ENCODE measurements at places on chromosomes 2 and 18.

DNA sequence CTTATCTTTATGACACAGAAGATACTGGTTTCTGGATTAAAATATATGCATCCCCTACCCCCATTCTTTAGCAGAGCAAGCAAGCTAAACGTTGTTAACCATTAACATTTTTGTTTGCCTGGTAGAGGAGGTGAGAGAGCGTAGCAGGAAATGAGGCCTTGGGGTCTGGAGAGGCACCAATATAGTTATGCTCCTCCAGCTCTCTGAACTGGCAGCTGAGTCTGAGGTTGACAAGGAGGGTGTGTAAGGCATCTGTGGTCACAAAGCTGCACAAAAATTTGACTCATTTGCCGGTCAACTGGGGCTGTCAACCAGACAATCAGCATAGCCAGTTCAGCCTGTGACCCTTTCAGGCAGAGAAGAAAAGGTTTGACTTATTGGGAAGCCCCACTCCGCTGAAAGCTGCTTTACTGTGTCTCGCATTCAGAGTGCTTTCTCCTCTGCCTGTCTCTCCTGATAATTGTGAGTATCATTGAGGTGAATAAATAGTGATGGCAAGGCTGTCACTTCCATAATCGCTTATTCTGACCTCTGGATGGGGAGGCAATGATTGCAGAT lies 647.5 kb upstream of the SETBP1 start:
- DNase-seq, result no peak

GRCh38 chr2:162328424-162329157 lies 10.1 kb upstream of the IFIH1 start:
- DNase-seq, result no peak

GRCh38 chr18:13551841-13552733 lies 174.3 kb downstream of the FAM210A start:
- DNase-seq, result no peak

DNA sequence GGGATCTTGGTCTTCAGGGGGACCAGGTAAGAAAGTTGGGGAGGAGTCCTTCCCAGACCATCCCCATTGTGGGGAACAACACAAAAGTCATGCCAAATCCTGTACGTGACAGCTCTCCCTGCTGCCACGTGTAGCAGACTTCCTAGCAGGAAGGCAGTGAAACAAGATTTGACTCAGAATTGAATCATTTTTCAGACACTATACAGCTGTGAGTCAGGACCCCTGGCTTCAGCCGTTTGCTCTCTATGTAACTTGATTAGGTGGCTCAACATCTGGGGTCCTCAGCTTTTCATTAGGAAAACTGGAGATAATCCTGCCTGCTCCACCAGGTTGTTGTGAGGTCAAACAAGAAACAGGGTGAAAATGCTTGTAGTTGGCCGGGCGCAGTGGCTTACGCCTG lies 32.9 kb upstream of the PDCL3 start:
- DNase-seq, result no peak

- DNase-seq, result no peak
These were observed 39.7 kb downstream of the EPB41L5 start for GRCh38 chr2:120052597-120052996.

GRCh38 chr18:76209597-76209996 lies 285.4 kb downstream of the ZNF516 start:
- no peak for DNase-seq

- DNase-seq, result no peak
These were observed 232.2 kb downstream of the IKZF2 start for GRCh38 chr2:212919238-212919637.

GRCh38 chr2:142876423-142876822 lies 1.0 kb upstream of the KYNU start:
- DNase-seq, result no peak

GRCh38 chr2:237406371-237406895 lies 7.5 kb downstream of the COL6A3 start:
- no peak for DNase-seq

- DNase-seq, result no peak
These were observed 819.2 kb downstream of the SATB2 start for GRCh38 chr2:198638577-198638976.

GRCh38 chr2:111973701-111974100 lies 75.3 kb downstream of the MERTK start:
- no peak for DNase-seq

DNA sequence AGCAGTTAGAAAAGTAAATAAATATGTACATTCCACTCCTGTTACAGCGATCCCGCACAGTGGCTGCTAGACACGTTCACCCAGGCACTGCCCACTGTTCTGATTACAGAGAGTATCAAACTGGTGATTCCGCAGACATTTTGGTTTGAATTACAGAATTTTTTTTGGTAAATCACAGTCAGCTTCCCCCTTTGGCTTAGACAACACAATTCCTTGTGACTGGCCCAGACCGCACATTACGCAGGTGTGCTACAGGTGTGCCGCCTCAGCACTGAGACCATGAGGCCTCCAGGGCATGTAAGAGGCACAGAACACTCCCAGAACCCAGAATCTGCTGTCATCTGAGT lies 112.3 kb downstream of the PXDN start:
- no peak for DNase-seq

DNA sequence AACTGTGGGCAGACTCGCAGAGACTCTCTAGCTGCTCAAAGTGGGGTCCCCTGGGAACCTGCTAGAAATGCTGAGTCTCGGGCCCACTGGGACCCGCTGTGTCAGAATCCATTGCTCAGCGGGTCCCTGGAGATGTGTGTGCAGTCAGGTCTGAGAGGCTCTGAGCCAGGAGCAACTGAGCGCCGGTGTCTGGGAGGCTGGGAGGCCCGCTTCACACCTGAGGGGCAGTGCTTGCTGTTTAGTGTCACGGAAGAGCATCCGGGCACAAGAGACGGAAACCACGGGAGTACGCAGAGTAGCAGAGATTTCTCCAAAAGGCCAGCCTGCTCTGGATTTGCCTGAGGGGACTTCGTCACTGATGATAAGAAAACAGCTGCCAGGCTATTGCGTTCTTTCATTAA lies 70.1 kb downstream of the EDAR start:
- no peak for DNase-seq

DNA sequence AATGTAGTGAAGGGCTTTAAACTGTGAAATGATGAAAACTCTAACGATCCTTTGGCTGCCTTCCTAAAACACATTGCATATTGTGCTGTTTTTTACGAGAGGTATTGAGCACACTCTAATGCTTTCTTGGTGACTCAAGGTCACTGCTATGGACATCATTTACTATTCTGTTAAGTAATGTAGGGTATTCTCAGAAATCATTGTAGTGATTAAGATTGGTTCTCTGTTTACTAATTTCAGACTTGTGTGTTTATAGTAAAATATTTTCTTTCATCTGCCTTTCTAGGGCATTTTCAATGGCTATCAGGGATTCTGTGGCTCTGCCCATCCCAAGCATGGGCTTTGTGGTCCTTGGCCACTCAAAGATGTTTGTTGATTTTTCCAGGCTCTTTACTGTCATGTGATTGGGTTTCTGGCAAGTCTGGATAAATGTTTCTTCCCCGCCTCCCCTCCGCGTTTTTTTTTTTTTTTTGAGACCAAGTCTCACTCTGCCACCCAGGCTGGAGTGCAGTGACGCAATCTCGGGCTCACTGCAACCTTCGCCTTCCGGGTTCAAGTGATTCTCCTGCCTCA lies 29.3 kb downstream of the UBE2F start:
- DNase-seq, result no peak

GRCh38 chr18:13243363-13243762 lies 24.8 kb downstream of the LDLRAD4 start:
- DNase-seq, result no peak

GRCh38 chr18:76691800-76692199 lies 130.6 kb upstream of the ZNF236 start:
- no peak for DNase-seq

- DNase-seq, result no peak
These were observed 154.7 kb downstream of the HDAC4 start for GRCh38 chr2:239245872-239246721.

GRCh38 chr2:56522605-56523089 lies 338.9 kb downstream of the CCDC85A start:
- DNase-seq, result no peak

DNA sequence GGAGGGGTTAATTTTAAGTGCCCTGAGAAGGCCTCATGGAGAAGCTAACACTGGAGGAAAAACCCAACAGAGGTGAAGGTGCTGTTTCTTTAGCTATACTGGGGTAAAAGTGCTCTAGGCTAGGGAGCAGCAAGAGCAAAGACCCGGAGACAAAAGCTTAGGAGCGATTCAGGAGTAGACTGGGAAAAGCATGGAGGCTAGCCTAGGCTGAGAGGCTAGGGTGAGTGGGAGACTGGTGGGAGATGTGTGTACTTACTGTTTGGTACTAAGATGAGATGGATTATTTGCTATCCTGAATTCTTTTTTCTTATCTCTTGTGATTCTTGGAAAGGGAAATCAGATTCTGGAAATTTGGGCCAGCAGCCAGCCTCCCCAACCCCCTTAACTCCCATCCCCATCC lies 2.0 kb downstream of the GIGYF2 start:
- no peak for DNase-seq

GRCh38 chr2:103159018-103159417 lies 397.2 kb downstream of the TMEM182 start:
- no peak for DNase-seq

GRCh38 chr2:55296393-55296792 lies 27.4 kb upstream of the MTIF2 start:
- DNase-seq, result no peak

DNA sequence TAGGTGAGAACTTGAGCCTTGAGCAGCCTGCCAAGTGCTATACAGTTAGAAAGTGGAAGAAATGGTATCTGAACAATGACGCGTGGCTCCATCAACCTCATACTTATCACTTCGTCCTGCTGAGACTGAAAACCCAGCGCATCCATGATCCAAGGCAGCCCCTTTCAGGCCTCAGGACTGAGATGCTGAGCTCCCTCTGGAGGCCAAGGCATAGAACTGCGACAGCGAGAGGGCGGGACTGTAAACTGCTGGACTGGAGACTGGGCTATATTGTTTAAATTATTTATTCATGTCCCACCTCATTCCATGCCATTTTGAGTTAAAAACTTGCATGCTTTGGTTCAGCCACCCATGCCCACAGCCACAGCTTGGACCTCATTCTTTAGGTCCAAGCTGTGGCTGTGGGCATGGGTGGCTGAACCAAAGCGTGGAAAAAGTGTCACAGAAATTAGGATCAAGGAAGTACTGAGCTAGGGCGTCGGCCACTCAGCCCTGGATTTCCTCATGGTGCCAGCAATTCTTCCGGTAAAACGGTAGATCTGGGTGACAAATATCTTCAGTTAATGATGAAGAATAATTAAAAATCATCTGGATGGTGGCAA lies 195.5 kb downstream of the L3MBTL4 start:
- no peak for DNase-seq

DNA sequence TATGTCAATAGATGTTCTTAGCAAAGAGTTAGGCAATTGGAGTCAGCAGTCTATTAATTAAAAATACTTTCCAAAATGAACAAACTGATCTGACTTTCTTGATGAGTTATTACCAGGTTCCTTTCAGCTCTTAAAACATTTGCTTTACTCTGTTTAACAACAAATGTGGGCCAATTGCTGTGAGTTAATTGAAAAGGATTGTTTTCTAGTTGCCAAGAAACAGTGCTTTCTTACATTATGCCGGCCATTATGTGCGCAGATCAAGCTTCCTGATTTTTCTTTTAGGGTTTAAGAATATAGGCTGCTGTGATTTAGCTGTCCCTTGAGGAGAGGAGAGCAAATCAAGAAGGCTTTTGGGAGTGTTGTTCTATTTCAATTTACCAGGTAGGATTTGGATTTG lies 50.5 kb upstream of the ITPRID2 start:
- DNase-seq, result no peak

DNA sequence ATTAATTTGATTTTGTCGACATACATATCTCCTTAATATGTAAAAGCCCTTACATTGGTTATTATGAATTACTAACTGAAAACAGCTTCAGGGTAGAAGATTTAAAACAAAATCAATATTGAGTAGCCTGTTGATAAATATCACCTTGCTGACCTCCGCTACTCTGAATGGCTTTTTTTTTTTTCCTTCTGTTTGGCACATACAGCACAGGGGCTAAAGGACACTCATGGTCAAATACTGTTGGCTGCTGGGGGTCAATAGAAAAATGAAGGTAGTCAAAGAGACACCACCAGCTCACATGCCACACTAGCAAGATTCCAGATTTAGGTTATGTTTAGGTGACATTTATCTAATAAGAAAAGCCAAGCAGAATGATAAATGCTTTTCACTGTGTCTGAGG lies 1642.4 kb upstream of the SLC39A10 start:
- DNase-seq, result no peak

DNA sequence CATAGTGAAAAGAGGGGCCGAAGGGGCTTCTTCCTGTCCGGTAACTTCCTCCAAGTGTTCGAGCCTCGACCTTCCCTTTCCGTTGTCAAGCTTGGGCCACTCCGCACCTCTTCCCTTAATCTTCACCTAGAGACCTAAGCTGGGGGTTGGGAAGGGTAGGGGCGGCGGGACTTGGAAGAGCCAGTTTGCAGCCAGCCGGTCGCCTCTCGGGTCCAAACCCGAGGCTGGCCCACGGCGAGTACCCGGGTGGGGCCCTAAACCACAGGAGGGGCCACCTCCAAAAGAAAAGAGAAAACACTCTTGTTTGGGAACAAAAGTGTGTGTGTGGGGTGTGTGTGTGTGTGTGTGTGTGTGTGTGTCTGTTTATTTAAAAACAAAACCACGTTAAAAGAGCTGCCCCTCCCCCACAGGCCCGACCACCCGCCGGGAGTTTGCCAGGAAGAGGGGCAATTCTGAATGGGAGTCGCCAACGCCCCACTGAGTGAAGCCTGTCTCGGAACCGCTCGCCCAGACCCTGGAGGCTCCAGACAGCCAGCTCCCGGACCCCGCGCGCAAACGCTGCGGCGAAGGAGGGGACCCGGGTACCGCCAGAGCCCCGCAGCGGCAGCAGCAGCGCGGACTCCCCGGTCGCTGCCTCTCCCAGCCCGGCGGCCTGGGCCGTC lies 488 bp upstream of the RHOB start:
- no peak for DNase-seq

DNA sequence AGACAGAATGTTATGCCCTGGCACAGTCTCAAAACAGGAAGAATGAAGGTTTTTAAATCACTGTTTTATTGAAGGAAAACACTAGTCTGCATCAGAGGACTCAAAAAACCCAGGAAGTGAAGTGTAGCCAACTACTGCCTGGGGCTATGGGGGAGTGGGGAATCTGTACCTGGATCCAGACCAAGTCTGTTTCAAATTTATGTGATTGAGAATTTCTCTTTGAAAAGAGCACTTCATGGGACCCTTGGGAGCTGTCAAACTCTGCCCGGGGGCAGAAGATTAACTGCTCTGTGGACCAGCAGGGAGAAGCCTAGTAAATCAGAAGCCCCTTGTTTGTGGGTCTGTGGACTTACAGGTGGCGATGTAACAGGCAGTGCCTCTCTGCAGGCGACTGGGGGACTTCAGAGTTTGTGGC lies 45.3 kb upstream of the TANC1 start:
- no peak for DNase-seq

- no peak for DNase-seq
These were observed 110.3 kb downstream of the RAB3GAP1 start for GRCh38 chr2:135162377-135162776.

Data from stimulated activated CD8-positive, alpha-beta memory T cell treated with anti-CD3 and anti-CD28 coated beads, Interleukin-2, amount 100 ng/mL, for 1 hour (primary cell).